ENCODE measurements at places on chromosomes 16 and 17.

- DNase-seq: no peak
These were observed 31.3 kb downstream of the CLEC19A start for GRCh38 chr16:19316846-19317245.

GRCh38 chr16:57966204-57966771 lies 4.6 kb downstream of the CNGB1 start:
- peak; percentile 27 for DNase-seq

DNA sequence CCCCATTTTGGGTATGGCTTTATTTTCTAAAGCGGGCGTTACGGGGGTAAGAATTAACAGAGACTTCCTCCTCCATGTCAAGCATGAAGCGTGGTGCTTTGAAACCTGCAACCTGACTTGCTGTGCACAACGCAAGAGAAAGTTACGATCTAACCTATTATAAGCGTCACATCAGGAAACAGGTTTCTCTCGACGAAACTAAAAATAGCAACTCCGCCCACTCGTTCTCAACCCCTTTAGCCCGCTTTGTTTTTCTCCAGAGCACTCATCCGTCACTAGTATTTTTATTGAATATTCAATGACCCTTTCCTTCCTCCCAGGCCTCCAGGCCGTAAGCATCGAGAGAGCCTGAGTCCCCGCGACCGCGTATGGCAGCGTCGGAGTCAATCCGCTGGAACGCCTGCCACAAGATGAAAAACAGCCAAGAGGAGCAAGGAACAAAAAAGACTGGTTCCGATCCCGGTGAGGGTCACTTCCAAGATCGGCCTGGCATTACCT lies 555 bp downstream of the NUP88 start:
- DNase-seq: no peak

DNA sequence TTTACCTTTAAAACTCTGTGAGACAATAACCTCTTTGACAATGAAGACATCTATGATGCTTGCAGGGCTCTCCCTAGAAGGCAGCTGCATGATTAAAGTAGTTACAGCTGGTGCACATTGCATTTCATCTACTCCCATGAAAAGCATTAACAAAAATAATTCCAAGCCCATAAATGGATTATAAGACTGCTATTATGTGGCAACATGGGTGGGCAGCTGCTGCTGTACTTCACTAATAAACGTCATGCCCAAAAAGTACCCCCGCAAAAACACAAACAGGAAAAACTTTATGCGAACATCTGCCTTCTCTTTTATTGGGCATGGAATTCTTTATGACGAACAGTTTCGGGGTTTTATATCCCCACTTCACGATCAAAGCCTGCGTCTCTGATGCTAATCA lies 224.9 kb downstream of the CA10 start:
- DNase-seq: no peak

- DNase-seq: no peak
These were observed 31.4 kb upstream of the ZNF750 start for GRCh38 chr17:82871056-82871775.

GRCh38 chr17:11049539-11049938 lies 191.5 kb upstream of the SHISA6 start:
- DNase-seq: no peak

- DNase-seq: no peak
These were observed 37.1 kb downstream of the DNAH2 start for GRCh38 chr17:7754656-7755055.

DNA sequence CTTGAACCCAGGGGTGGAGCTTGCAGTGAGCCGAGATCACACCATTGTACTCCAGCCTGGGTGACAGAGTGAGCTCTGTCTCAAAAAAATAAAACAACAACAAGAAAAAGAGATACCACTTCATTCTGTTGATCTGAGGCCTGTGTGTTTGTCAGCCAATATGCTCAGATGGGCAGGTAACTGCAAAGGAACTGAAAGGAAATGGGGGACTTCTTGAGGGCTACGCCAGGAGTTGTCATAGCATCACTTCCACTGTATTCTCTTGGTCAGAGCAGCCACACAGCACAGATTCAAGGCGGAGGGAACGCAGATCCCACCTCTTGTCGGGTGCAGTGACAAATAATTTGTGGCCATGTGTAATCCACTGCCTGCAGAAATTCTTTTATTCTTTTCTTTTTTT lies 73.9 kb upstream of the AKTIP start:
- no peak for DNase-seq

DNA sequence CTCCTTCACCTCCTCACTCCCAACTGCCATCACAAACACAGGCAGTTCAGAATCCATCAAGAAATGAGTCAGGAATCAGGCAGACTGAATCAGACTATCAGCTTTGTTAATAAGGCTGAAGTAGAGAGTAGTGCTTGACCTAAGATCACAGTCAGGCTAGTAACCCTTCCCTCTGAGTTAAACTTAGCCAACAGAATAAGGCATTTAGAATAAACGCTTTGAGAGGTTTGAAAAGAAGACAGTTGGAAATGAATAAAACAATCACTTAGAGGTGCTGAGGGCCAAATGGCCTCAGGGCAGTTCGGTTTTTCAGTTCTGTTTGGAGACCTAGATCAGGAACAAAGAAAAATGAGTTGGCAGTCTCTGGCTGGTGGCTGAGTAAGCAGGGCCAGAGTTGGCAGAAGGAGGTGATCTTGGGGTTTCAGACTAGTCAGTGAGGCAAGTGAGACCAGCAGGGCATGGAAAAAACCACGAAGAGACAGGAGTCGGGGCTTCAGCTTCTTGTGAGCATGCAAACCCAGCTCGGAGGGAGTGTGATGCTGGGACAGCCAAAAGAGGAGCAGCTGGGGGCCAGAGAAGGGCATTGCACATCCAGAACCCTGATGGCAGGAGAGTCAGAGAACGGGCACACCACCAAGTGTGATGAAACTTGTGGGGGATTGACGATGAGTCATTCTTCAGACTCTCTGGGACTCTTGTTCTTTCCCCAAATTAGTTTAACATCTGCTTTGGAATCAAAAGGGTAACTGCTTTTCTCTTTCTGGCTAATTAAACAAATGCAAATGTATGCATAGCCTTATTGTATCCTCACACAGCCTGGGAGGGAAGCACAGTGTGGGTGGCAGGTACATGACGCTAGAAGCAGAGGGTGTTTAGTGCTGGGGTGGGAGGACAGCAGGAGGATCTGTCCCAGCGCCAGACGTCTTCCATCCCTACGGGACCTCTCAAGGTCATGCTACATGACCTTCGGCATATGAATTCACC lies 54.8 kb downstream of the SPECC1 start:
- DNase-seq: peak; percentile 86

GRCh38 chr16:80899809-80900592 lies 95.6 kb upstream of the CDYL2 start:
- DNase-seq: peak; percentile 85

DNA sequence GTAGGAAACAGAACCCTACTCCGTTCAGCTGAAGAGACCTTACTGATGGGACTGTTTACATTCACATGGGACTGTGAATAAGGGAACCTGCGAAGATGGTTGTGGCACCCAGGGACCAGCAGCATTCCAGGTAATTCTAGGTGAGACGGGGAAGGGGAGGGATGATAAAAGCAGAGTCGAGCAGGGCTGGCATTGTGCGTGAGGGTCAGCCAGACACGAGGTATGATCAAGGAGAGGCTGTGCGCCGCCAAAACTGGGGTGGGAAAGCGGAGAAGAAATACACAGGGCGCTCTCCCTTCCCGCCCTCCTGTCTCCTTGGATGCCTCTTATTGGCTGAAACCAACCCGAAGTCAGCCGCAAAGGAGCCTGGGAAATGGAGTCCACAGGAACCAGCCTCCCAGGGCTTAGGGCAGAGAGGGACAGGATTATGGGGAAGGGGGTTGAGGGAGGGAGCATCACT lies 38.4 kb upstream of the CSNK2A2 start:
- DNase-seq: peak; percentile 57

DNA sequence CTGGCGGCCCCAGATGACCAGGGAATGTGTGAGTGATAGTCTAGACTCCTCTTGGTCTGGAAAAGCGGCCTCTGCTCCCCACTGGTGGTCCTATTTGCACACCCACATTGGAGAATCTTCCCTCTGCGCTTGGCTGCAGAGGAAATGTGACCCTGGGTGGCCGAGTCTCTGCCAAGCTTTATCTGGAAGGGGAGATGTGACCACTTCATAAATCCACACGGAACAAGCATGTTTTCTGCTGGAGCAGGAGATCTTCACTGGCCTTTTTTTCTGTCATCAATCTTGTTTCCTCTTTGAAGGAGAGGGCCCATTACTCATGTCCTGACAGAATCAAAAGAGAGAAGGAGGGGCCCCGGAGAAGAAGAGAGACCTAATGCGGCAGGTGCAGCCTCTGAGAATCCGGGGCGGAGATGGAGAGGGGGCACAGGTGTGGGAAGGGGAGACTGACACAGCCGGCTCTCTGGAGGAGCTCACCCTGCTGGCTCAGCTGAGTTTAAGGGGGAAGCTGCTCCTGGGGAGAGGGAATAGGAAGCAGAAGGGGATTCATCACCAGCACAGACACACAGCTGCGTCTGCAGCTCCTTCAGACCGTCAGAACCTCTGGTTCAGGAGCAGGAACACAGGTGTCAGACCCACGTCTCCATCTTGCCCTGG lies 116.3 kb downstream of the SOX9 start:
- DNase-seq: no peak

GRCh38 chr16:54821731-54822130 lies 108.9 kb upstream of the IRX5 start:
- no peak for DNase-seq

Measured in fibroblast of upper back skin (primary cell).